ENCODE measurements at places on chromosomes 11 and 22.

DNA sequence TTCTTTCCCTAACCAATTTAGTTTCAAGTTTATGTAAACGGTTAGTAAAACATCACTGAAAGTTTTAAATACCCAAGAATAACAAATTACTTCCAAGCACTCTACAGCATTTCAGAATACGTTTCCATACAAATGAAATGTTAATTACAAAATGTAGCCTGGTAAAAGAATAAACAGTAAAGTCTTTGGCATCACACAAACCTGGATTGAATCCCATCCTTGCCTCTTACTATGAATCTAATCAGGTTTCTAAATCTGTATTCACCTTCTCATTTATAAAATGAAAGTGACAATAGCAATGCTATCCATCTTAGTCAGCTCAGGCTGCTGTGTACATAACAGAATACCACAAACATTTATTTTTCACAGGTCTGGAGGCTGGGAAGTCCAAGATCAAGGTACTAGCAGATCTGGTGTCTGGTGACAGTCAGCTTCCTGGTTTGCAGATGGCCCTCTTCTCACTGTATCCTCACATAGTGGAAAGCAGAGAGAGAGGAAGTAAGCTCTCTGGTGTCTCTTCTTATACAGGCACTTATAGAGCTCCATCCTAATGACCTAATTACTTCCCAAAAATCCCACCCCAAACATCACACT, 19.2 kb downstream of the FAM168A start:
- no peak for DNase-seq

GRCh38 chr11:69014084-69014851, 1.2 kb upstream of the MRGPRF start:
- peak; percentile 20 for DNase-seq

DNA sequence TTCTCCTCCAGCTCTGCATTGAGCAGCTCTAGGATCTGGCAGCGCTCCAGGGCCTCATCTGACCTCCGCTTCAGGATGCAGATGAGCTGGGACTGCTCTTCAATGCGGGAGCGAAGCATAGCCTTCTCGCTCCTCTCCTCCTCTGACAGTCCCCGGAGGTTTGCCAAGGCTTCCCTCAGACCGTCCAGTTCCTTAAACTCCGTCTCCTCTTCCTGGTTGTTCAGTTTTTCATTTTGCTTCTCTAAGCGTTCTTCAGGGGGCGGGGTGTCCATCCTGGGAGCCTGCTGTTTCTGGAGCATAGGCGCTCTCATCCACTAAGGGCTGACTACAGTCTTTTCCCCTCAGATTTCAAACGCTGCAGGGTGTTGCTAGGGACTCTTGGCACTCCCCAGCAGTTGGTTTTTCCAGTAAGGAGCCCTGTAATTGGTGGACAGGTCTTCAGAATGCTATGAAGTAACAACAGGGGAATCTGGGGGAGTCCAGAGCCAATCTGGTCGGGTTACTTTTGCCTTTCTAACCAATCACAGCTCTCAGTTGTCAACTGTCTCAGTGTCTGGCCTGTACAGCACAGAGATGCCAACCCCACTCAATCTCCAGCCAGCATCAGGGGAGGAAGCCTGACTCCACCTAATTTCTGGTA, at the start of gene CCDC89:
CCDC89 (minus strand) TSS at position 376 of the 640 bp plus-strand sequence; CDS start at position 311, 65 bp downstream.
- DNase-seq: peak; percentile 99

DNA sequence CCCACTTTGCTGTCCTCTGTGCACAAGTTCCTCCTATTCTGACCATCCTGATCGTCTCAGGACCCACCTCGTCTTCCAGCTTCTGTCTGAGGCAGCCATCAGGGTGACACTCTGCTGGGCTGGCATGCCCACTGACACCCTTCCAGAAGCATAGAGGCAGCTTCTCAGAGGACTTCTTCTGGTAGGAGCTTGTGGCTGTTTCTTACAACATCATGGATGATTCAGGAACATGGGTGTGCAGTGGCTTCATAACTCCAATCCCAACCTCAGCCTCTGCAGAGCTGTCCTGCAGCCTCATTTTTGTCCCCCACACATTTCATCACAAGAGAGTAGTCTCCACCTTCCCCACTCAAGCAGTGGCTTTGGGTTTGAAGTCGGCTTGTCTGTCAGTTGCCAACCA, 20.9 kb upstream of the CTR9 start:
- DNase-seq: no peak

GRCh38 chr11:47147250-47147649, 29.4 kb downstream of the ARFGAP2 start:
- no peak for DNase-seq

DNA sequence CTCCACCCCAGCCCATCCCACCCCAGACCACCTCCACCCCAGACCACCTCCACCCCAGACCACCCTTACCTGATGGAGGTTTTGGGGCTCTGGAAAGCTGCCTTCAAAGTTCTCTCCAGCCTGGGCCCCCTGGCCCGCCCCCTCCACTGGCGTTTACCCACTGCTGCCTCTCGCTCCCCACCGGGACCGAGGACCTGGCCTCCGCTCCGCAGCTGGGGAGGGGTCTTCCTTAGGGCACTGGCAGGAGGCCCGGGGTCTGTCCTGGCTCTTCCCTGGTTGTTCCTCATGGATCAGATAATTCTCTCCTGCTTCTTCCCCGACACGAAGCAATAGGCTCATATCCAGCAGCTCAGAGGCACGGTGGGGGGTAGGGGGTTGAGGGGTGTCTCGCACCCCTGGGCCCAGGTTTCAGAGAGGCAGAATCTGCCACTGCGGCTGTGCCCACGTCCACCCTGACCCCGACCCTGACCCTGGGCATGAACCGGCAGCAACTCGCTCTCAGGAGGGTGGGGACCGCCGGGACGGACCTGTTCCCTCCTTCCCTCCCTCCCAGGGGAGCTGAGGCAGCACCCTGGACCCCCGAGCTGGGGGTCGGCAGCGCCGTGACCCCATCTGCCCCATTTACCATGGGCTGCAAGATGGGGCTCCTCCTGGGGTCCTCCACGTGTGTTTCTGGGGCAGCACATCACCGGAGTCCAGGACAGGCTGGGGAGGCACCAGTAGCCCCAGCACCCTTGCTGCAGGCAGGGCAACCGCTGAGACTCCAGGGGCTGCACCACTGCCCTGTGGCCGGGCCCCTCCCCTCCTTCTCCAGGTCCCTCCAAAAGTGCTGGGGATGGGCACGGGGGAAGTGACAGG, 12.9 kb downstream of the KRTAP5-5 start:
- no peak for DNase-seq

GRCh38 chr11:119728211-119728626, 781 bp downstream of the NECTIN1 start:
- DNase-seq: peak; percentile 23

GRCh38 chr11:33987975-33988580, 63.5 kb upstream of the CAPRIN1 start:
- DNase-seq: peak; percentile 71

- no peak for DNase-seq
Measured at GRCh38 chr22:47042861-47043496, 280.5 kb downstream of the TBC1D22A start.
